ENCODE measurements at places on chromosomes 11 and 22. TPM values are rescaled to one million over a fixed set of nuclear protein-coding genes. Genes with fewer than 3 reads are reported as not detected.

The IFITM10 gene
- total RNA-seq = 1.9 TPM

The ARL2 gene
- 90.6 TPM for total RNA-seq

The P2RY2 gene
- 20.6 TPM for total RNA-seq

The OPCML gene
- 0.47 TPM for total RNA-seq

The SLC35F2 gene
- 32.7 TPM for total RNA-seq

The CD248 gene
- 37.7 TPM for total RNA-seq

The FJX1 gene
- 0.36 TPM for total RNA-seq

The OR52A1 gene
- not detected for total RNA-seq

The IGSF9B gene
- total RNA-seq = 5.8 TPM

The P2RX6 gene
- total RNA-seq = 1.4 TPM

The KCNJ1 gene
- not detected for total RNA-seq

The SPDYC gene
- not detected for total RNA-seq

The JHY gene
- total RNA-seq = 2.4 TPM

The C11orf52 gene
- total RNA-seq = 3.2 TPM

The THY1 gene
- 2.8 TPM for total RNA-seq

The RFPL2 gene
- not detected for total RNA-seq

The DMC1 gene
- 1.8 TPM for total RNA-seq

The IRAG1 gene
- total RNA-seq = 15.4 TPM

The OR51E2 gene
- total RNA-seq = 0.46 TPM

The EFEMP2 gene
- 67.0 TPM for total RNA-seq

The OR4D5 gene
- not detected for total RNA-seq

The GTPBP1 gene
- total RNA-seq = 76.8 TPM

The APOBEC3B gene
- 23.6 TPM for total RNA-seq

The YPEL1 gene
- 6.8 TPM for total RNA-seq

Measured in mucosa of descending colon (tissue), 3 donors.